ENCODE measurements at places on chromosomes 5 and 9. TPM values are rescaled to one million over a fixed set of nuclear protein-coding genes. Genes with fewer than 3 reads are reported as not detected.

- no peak for ATAC-seq
Measured at GRCh38 chr9:5994493-5994892, 20.9 kb downstream of the RANBP6 start.

DNA sequence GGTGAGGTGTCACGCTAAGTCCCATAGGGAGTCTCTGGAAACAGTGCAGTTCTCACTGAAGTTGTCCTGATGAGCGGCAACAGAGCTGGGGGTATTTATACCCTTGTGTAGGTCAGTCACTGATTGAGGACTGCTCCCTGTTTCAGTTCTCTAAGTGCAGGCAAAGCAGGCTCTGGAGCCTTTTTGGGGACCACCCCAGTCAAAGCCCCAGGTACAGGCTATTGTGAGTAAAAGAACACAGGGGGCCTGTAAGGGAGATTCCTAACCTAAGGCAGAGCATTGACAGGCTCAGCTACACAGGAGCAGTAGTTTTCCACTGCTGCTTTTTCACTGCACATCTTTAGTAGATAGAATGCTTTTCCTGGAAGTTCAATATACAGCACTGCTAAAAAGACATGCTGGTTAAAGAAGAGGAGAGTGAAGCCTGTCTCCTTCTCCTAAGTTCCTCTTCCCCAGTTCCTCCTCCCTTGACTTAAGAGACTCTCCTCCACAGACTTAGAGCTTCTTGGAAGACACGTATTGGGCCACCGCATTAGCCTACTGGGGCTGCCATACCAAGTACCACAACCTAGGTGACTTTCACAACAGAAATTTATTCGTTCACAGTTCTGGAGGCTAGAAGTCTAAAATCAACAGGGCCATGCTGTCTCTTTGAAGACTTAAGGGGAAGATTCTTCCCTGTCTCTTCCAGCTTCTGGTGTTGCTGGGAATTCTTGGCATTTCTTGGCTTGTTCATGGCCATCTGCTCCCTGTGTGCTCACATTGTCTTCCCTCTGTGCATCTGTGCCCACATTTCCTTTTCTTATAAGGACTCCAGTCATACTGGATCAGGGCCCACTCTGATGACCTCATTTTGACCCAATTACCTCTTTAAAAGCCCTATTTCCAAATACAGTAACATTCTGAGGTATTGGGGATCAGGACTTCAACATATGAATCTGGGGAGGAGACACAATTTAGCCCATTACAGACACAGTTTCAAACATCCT is 221.0 kb downstream of the ESM1 start:
- no peak for ATAC-seq

GRCh38 chr5:96661855-96662724 is at the start of gene CAST:
TSS of gene CAST (plus strand) at chr5:96662376. CDS start at chr5:96662423, 47 bp downstream.
- ATAC-seq = peak; percentile 74

- ATAC-seq = no peak
Measured at GRCh38 chr5:96004087-96004486, 42.4 kb upstream of the ELL2 start.

DNA sequence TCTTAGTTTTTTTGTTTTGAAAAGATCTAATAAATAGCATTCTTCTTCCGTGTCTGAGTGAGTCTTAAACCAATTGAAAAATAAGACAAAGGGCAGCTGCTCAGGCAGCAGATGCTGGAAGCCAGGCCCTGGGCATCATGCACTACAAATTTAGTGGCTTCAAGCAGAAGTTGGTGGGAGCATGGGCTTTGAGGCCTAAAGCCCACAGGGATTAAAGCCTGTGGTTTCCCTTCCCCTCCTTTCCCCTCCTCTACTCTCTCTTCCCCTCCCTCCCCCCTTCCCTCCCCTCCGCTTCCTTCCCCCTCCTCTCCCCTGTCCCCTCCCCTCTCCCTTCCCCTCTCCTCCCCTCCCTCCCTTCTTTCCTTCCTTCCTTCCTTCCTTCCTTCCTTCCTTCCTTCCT is 20.1 kb upstream of the KIF4B start:
- no peak for ATAC-seq

GRCh38 chr9:92764381-92764987 is at the start of gene BICD2:
TSS of gene BICD2 (minus strand) at chr9:92764833. CDS start at chr9:92764744, 89 bp downstream.
- ATAC-seq = peak; percentile 92

- no peak for ATAC-seq
Measured at GRCh38 chr5:149265597-149265996, 6.1 kb upstream of the AFAP1L1 start.

Gene GLIPR2
- total RNA-seq = 10.2 TPM

GRCh38 chr5:74063346-74063745 is 437.4 kb downstream of the ARHGEF28 start:
- no peak for ATAC-seq

DNA sequence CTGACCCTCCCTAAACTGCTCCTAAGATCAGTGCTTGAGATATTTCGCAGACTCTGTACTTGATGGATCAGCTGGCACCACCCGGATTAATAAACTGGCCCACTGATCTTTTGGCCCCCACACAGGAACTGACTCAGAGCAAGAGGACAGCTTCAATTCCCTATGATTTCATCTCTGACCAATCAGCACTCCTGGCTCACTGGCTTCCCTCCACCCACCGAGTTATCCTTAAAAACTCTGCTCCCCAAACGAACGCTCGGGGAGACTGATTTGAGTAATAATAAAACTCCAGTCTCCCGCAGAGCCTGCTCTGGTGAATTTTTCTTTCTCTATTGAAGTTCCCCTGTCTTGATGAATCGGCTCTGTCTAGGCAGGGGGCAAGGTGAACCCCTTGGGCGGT is 36.5 kb upstream of the CD180 start:
- no peak for ATAC-seq

DNA sequence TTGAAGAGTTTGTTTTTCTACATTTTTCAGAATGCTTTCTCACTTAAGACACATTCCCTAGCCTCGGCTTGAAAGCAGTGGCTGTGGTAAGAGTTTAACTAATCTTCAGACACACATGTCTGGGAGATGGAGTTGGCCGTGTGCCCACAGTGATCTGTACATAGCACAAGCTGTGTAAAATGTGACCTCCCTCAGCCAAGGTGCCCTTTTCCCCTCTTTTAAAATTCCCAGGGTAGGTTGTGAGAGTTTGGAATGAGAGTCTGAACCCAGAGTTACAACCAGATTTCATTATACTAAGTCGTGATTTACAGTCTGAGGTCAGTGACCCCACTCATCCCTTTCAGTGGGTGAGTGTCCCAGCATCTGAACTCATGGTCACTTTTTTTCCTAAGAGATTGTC is 230.4 kb downstream of the DOCK8 start:
- ATAC-seq = no peak

Gene GPR21
- total RNA-seq = 0.95 TPM

Gene GLT6D1
- not detected for total RNA-seq

DNA sequence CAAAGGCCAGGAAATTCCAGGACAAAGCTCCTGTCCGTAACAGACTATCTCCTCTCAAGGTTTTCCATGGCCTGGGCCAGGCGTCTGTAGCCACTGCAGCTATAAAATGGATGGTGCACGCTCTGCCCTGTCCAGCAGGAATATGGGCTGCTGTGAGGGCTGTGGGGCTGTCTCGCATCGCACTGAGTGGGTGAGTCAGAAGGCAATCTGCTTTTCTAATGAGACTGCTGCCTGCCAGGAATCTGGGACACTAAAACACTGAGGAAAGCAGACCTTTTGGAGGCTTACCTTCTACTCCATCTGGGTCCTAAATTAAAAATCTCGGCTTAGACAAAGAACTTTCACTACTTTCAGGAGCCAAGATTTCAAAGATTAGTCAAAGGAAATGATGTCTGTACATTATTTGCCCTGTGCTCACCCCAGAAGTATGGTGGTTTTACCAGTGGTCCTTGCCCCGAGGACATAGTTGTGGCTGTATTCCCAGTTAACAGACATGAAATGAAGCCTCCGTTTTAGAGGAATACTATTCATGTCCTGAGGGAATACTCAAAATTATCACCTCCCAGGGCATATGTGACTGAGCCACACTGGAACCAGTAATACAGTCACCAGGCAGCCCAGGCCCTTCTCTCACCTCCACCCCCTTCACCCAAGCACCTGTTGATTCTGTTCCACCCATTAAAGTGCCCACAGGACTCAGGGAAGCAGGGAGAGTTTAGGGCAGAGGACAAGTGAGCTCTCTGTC is 56.4 kb downstream of the PFDN1 start:
- no peak for ATAC-seq

- peak; percentile 41 for ATAC-seq
Measured at GRCh38 chr5:143314659-143315058, 88.8 kb downstream of the NR3C1 start.

Gene JAKMIP2
- total RNA-seq = 2.4 TPM

GRCh38 chr9:132023419-132024180 is 56.1 kb downstream of the MED27 start:
- ATAC-seq = no peak

Measured in activated T-helper 17 cell treated with anti-CD3 and anti-CD28 coated beads, Interleukin-2, amount 50 U/mL, for 72 hours (primary cell).